ENCODE measurements at places on chromosomes 5 and 9.

DNA sequence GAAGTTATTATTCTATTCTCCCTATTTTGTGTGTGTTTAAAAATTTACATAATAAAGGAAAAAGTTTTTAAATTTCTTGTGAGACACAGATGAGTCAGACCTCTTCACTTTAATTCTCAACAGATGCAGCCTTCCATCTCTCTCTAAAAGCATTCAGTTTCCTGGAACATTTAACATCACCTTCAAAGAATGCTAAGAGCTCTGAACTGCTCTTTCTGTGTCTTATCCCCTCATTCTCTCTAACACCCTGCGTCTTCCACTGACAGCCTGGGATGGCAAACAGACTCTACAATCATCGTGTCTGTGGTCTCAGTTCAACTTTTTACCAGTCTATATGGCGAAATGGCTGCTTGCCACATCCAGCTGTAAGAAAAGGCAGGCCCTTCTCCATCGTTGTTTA is 173.0 kb downstream of the HINT1 start:
- DNase-seq, result no peak

- no peak for DNase-seq
These were observed 214.9 kb upstream of the WWC1 start for GRCh38 chr5:168076561-168076991.

DNA sequence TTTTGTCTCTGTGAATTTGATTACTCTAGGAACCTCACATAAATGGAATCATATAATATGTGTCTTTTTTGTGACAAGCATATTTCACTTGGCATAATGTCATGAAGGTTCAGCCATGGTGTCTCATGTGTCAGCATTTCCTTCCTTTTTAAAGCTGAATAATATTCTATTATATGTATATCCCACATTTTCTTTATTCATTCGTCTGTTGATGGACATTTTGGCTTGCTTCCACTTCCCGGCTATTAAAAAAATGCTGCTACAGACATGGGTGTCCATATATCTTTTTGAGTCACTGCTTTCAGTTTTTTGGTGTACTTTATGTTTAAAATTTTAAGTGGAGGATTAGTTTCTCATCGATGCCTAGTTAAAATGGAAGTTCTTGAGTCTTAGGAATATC is 59.8 kb upstream of the C5orf63 start:
- DNase-seq, result no peak

DNA sequence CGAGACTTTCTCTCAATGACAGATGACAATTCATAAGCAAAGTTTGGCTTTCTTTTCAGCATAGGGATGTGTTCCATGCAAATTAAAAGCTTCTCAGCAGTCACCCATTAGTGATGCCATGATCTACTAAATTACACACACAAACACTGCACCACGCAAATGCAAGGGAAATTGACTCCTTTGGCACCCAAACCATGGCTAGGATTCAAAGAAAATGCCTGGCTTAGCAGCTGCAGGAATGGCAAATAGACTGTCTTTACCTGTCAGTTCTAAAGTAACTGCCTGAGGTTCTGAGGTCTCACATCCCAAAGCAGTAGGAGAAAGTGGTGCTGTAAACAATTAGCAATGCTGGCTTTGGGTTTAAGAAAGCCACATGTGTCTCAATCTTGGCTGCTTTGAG is 108.6 kb upstream of the ATP10B start:
- DNase-seq, result no peak

- no peak for DNase-seq
These were observed 34.4 kb downstream of the MACROH2A1 start for GRCh38 chr5:135364421-135365262.

DNA sequence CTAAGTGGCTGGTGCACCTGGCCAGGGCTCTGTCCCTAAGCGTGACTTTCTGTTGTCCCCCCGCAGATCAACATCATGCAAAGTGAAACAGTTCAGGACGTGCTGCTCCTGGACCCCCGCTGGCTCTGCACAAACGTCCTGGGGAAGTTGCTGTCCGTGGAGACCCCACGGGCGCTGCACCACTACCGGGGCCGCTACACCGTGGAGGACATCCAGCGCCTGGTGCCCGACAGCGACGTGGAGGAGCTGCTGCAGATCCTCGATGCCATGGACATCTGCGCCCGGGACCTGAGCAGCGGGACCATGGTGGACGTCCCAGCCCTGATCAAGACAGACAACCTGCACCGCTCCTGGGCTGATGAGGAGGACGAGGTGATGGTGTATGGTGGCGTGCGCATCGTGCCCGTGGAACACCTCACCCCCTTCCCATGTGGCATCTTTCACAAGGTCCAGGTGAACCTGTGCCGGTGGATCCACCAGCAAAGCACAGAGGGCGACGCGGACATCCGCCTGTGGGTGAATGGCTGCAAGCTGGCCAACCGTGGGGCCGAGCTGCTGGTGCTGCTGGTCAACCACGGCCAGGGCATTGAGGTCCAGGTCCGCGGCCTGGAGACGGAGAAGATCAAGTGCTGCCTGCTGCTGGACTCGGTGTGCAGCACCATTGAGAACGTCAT is 19.7 kb upstream of the CTSL start:
- DNase-seq, result no peak

DNA sequence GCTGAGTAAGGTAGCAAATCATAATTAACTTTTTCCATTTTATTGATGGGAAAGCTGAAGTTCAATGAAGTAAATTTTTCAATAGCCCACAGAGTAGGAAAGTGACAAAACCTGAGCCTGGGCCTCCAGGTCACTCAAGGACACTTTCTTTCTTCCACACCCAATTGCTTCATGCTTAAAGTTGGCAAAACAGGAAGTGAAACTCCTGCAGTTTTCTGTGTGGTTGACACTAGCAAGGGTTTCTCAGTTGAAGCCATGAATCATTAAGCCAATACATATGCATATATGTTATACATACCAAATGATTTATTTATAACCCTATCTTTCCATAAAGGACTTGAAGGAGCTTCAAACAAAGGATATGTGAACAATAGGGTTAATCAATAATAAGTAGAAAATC is 13.9 kb downstream of the TLR4 start:
- DNase-seq, result no peak

- no peak for DNase-seq
These were observed 166 bp downstream of the SEPTIN8 start for GRCh38 chr5:132776938-132777208.

DNA sequence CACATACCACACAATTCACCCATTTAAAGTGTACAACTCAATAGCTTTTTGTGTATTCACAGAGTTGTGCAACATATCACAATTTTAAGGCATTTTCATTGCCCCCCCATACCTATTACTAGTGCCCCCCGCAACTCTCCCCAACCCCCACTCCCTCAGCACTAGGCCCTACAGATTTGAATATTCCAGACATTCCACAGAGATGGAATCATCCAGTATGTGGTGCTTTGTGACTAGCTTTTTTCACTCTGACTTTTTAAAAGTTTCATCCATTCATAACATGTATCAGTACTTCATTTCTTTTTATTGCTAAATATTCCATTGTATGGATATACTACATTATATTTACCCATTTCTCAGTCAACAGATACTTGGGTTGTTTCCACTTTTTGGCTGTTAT is 102.9 kb upstream of the LRRTM2 start:
- no peak for DNase-seq

- no peak for DNase-seq
These were observed 97.0 kb downstream of the ANKRD33B start for GRCh38 chr5:10660720-10661387.
